Fibroblast of skin of abdomen (primary cell): ENCODE measurements at places on chromosomes 2 and 18.
A peak's percentile ranks its signal among the peaks of the same experiment; 100 is the strongest.

DNA sequence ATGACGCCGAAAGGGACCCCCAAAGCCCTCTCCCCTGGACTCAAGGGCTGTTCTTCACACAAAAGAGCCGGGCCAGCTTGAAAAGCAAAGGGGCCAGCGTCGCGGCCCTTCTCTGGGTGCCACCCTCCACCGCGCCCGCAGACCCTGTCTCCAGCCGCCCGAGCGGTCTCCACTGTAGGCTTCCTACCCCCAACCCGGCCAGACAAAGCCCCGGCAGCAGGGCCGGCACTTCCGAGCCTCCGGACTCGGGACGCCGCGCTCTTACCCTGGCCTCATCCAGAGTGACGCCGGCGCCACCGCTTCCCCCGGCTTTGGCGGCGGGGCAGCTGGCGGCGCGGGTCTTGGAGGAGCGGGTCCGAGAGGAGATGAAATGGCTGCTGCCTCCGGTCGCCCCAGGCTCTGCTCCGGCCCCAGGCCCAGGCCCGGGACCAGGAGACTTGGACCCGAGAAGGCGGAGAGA lies 603 bp downstream of the ATAD2B start:
- peak; percentile 24 for DNase-seq

GRCh38 chr2:10385501-10385900 lies 62.6 kb downstream of the ODC1 start:
- peak; percentile 28 for DNase-seq

DNA sequence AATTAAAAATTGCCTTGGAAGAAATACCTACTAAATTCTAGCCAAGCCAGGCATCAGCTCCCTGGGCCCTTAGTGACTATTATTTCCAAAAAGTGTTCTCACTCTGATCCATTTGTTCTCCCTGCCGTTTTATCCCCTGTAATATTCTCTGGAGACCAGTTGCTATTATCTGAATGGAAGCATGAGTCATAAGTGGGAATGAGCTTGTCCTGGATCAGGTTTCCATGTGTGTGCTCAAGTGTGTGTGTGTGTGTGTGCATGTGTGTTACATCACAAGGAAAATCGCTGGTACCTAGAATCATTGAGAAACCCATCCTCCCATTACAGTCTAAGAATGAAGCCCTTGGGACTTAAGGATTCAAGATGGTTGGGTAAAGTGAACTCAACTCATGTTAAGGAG lies 130.3 kb upstream of the CXCR4 start:
- peak; percentile 40 for DNase-seq

DNA sequence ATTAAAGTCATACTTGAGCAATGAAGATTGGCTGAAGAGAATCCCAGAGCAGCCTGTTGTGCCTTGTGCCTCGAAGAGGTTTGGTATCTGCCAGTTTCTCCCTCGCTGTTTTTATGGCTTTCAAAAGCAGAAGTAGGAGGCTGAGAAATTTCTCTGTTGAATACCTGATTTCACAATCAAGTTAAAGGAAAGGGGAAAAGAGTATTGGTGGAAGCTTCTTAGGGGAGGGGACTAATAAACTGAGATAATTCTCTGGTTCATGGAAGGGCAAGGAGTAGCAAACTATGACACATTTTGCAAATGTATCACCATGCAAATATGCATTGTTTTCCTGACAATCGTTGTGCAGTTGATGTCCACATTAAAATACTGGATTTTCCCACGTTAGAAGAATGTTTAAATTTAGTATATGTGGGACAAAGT lies at the start of gene IL1B:
TSS of gene IL1B (minus strand) at position 85 of the 423 bp plus-strand sequence. CDS start 550 bp downstream, outside the sequence.
- peak; percentile 76 for DNase-seq

- no peak for DNase-seq
These were observed 187.9 kb downstream of the NEDD4L start for GRCh38 chr18:58231930-58232329.
